ENCODE measurements at places on chromosomes 7 and 10.

- DNase-seq, result no peak
Observed at GRCh38 chr10:97689559-97690020, 2.5 kb upstream of the AVPI1 start.

DNA sequence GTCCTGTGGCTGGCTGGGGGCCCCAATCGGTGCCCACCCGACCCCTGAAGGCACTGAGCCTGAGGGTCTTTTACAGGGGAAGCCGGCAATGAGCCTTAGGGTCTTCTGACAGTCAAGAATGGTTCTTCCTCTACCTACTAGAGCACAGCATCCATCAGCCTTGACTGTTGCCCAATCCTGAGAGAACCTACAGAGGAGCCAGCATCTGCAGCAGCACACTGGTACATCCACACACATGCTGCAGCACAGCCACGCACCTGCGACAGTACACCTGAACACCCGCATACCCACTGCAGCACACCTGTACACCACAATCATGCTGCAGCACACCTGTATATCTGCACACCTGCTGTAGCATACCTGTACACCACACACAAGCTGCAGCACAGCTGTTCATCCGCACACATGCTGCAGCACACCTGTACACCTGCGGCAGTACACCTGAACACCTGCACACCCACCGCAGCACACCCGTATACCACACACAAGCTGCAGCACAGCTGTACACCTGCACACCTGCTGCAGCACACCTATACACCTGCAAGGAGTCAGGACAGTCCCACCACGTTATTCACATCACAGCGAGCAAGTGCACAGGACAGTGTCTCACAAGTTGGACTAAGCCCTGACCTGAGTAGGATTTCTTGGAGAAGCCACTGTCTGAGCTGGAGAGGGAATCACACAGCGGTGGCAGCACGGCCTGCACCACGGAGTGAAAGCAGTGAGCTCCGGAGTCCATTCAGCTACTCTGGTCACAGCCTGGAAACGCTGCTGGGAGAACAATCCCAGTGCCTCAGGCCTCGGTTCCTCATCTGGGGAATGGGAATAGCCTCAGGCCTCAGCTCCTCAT lies 56.4 kb downstream of the VIPR2 start:
- DNase-seq, result no peak

DNA sequence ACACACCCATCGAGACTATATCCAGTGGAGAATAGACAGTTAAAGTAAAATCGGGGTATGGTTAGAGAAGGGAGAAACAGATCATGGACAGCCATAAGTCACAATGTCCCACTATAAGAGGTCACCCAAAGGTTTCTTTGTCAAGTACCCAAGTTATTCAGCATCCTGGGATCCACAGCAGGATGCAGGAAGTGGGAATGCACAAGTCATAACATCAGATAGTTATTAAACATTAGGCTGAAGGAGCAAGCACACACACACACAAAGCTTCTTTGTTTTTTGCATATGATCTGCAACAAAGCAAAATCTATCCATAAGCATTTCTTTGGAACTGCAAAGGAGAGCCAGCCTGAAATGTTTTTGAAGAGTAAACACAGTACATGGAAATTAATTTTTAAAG lies 111.6 kb downstream of the NOC3L start:
- DNase-seq, result no peak

DNA sequence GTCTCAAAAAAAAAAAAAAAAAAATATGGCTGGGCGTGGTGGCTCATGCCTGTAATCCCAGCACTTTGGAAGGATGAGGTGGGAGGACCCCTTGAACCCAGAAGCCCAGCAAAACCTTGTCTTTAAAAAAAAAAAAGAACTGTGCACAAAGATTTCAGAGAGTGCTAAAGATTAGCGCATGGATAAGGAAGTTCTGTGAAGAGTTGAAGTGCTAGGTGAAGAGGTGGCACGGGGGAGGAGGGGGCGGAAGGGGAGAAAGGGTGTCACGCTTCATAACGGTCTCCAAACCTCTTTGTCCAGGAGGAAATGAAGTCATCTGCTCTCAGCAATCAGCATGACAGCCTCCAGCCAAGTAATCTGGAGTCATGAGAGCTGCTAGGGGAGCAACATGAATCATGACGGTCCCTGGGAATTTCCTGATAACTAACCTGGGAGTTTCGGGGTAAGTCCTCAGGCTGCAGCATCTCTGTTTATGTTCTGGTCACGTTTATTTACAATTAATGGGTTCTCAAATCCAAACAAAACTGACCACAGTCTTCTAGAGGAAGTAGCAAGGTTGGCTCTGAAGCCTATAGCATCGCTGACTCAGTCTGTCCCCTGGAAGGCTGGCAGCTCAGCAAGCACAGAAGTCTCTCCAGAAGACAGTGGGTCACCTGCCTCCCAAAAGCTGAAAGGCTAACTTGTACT lies 1.9 kb upstream of the PLAU start:
- DNase-seq, result no peak

- DNase-seq, result no peak
Observed at GRCh38 chr7:147861058-147861716, 729.4 kb upstream of the C7orf33 start.

GRCh38 chr10:131143425-131144165 lies 167.9 kb downstream of the TCERG1L start:
- no peak for DNase-seq

DNA sequence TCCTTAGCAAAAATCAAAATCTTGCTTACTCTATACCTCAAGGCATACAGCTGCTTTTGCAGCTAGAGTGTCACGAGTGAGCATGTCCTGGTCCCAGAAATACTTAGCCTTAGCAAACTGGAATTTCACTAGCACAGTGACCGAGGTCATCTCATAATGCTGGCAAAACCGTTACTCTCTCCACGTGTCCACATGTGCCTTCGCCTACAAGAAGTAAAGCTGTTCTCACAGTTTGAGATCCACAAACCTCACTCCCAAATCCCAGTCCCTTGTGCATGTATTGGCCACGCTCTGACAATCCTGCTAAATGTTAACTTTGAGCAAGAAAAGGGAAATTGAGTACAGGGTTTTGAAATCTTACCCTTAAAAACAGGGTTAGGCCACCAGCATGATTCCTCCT lies 111.0 kb upstream of the PLXDC2 start:
- DNase-seq, result no peak

GRCh38 chr10:58239561-58240169 lies 28.0 kb downstream of the IPMK start:
- no peak for DNase-seq

DNA sequence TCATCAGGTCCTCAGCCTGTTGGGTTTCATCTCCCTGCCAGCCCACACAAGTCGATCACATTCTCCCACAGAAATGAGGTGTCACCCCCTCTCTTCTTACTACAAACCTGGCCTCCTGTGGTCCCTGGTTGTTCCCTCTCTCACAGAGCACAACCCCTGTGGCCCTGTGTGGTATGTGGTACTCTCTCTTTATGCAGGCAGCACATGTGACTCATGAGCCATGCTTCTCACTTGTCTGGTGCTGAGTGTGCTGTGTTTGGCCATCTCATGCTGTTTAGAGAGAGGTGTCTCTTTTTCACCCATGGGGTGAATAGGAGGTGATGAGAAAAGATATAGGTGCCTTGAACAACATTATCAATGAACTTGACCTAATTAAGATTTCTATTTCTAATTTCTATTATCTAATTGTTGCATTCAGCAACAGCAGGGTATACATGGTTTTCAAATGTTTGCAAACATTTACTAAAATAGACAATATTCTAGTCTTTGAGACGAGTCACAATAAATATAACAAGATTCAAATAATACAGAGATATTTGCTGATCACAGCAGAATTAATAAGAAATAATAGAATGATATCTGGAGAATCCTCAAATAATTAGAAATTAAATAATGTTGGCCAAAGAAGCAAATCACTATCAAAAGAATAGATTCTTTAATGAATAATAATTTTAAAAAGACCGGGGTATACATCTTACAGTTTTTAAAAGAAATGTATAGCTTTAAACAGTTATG lies 633.8 kb upstream of the IGFBP3 start:
- no peak for DNase-seq

- no peak for DNase-seq
Observed at GRCh38 chr10:13834581-13835286, 248.0 kb downstream of the PRPF18 start.

DNA sequence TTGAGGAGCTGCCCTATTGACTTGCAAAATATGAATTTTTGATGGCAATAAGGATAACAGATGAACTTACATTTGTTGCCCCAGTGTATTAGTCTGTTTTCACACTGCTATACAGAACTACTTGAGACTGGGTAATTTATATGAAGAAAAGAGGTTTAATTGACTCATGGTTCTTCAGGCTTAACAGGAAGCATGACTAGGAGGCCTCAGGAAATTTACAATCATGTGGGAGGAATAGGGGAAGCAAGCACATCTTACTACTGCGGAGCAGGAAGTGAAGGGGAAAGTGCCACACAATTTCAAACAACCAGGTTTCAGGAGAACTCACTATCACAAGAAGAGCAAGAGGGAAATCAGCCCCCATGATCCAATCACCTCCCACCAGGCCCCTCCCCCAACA lies 57.9 kb downstream of the ZNF22 start:
- no peak for DNase-seq

- peak; percentile 4 for DNase-seq
Observed at GRCh38 chr7:114026486-114027089, 107.8 kb upstream of the PPP1R3A start.

DNA sequence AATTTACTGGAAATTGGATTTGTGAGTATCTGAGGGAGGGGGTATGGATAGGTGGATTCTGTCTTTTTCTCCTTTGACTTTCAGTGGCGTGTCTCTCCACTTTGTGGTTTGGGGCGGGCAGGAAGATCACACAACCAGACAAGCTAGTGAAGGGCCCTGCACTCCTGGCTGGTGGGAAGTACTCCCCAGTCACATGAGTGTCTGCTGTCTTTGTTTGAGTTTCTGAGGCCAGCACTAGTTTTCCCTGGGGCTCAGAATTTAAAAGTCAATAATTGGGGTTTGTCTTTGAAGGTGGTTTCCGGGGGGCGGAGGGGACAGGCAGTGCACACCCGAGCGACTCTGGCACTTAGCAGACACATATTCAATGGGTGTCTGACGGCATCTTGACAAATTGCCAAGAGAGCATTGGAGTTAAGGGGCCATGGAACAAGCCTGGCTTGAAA lies 120.1 kb downstream of the WDFY4 start:
- DNase-seq, result peak; percentile 13

DNA sequence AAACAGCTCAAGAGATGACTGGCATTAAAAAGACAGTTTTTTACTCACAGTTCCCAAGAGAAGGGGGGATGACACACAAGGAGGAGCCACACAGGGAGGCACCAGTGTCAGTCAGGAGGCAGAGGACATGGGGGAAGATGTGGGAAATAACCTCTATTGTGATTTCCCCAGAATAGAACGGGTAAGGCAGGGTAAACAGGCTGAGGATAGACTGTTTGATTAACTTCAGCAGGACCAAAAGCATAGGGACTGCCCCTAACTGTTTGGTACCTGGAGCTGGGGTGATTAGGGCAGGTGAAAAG lies 60.7 kb downstream of the RAPGEF5 start:
- no peak for DNase-seq

DNA sequence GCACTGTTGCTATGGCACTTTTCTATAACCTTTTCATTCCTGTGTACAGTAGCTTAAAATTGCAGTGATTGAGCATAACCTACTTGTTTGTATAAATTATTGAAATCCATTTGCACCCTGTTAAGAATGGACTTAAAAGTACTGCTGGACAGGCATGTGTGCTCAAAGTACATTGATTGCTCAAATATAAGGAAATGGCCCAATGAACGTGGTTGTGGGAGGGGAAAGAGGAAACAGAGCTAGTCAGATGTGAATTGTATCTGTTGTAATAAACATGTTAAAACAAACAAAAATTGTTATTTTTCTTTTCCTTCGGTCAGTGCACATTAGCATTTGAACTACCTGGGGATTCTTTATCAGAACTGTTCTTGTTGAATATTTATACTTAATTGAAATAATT lies 57.1 kb upstream of the BAMBI start:
- no peak for DNase-seq

DNA sequence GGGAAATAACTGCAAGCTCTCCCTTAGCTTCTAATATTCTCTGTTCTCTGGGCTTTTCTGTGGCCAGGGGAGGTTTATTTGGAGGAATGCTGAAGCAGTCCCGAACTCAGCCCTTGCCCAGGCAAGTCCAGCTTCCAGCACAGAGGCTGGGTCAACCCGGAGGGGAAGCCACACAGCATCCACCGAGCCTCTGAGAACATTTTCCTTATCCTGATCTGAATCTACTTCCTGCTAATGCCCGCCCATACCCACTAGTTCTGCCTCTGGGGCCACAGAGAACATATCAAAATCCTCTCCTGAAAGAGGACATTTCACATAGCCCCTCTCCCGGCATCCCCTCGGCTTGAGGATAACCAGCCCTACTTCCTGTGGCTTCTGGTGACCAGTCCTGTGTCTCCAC lies 31.1 kb downstream of the SH3PXD2A start:
- DNase-seq, result no peak

- no peak for DNase-seq
Observed at GRCh38 chr7:135715673-135716072, 12.3 kb downstream of the SLC13A4 start.

- DNase-seq, result no peak
Observed at GRCh38 chr10:31739146-31739545, 189.5 kb downstream of the ARHGAP12 start.

DNA sequence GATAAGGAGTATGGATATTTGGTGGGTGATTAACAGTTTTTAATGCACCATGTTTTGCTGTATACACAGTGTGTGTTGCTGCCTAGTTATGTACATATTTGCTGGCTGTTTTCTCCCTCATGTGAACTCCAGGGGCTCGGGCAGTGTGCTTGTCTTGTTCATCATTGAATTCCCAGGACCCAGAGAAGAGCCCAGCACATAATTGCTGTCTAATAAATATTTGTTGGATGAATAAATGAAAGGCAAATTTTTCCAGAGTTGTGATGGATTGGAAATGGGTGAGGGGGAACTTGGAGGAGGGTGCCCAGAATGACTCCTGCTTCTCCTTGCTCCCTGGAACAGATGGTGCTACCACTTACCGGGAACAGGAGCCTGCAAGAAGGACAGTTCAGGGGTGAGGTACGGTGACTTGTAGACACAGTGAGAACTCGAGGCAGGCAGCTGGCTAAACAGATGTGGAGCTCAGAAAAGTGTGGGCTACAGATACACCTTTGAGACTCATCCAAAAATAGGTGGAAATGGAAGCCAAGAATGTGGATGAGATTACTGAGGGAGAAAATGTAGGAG lies 586.8 kb upstream of the MGMT start:
- DNase-seq, result no peak

All from naive thymus-derived CD8-positive, alpha-beta T cell (primary cell).